ENCODE measurements at places on chromosomes 6 and 20. TPM values are rescaled to one million over a fixed set of nuclear protein-coding genes. Genes with fewer than 3 reads are reported as not detected.

Gene EYA2
- total RNA-seq, result 0.57 TPM

Gene ABHD16B
- total RNA-seq, result not detected

Gene TOX2
- 10.5 TPM for total RNA-seq

Gene POM121L2
- not detected for total RNA-seq

Gene LY86
- total RNA-seq, result not detected

Gene SLC52A3
- total RNA-seq, result not detected

Gene AHCY
- total RNA-seq, result 133 TPM

Gene CYP24A1
- 0.29 TPM for total RNA-seq

Measured in placental pericyte (primary cell).